ENCODE measurements at places on chromosomes 1 and 21.

DNA sequence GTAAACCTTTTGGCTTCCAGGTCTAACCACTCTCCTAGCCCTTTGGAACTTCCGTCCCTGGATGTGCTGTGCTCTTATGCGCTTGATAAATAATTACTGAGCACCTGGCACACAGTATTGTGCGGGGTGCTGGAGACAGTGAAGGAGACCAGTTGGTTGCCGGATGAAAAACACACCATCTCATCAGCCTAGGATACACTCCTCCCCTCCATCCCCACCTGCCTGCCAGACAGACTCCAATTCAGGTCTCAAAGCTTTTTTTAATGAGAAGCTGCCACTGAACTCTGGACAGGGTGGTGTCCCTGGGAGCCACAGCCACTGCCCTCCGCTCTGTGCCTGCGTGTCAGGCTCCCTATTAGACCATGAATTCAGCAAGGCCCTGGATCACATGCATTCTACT lies 9.2 kb downstream of the GNB1 start:
- DNase-seq: no peak

- DNase-seq: no peak
These were observed 22.1 kb downstream of the EIF2D start for GRCh38 chr1:206590025-206590758.

DNA sequence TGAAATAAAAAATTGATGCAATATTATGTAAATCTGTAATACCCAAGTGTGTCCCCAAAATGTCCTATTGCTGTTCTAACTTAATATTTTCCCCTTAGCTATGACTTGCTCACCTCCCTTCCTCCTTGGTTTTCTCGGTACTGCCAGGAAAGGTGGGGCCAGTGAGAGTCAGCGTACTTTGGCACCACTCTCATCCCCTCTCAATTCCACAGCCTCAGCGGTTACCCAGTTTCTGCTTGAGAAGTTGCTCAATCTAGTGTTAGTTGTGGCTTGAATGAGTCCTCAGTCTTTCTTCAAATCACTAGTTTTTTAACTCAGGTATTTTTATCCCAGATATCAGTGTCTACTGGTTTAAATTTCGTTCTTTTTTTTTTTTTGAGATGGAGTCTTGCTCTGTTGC lies 32.3 kb downstream of the BCAS2 start:
- DNase-seq: no peak

- DNase-seq: no peak
These were observed 17.1 kb downstream of the RPAP2 start for GRCh38 chr1:92315766-92316599.

GRCh38 chr1:33374336-33375105 lies 53.6 kb upstream of the A3GALT2 start:
- DNase-seq: no peak

DNA sequence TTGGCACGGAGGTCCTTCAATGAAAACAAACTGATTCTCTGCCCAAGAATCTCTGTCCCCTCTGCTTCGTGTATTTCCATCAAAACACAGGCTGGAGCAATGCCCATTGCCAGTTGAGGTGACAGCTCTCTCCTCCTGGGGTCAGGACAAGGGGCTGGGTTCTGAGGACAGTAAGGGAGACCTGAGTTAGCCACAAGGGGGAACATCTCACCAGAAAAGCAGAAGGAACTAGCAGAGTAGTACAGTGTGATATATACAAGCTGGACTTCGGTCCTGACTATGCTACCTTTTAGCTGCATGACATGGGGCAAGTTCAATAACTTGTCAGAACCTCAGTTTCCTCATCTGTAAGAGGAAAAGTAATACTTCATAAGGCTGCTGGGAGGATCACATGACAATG lies 50.3 kb downstream of the SYT2 start:
- no peak for DNase-seq

Data from dorsolateral prefrontal cortex (tissue), 122 donors.